NK-92 treated with Interleukin-12 subunit alpha and Interleukin-12 subunit beta, amount 100 ng/mL, for 24 hours (cell line): ENCODE measurements at places on chromosomes 6 and 20.

GRCh38 chr6:115362234-115362633 lies 698.5 kb downstream of the FRK start:
- DNase-seq = no peak

DNA sequence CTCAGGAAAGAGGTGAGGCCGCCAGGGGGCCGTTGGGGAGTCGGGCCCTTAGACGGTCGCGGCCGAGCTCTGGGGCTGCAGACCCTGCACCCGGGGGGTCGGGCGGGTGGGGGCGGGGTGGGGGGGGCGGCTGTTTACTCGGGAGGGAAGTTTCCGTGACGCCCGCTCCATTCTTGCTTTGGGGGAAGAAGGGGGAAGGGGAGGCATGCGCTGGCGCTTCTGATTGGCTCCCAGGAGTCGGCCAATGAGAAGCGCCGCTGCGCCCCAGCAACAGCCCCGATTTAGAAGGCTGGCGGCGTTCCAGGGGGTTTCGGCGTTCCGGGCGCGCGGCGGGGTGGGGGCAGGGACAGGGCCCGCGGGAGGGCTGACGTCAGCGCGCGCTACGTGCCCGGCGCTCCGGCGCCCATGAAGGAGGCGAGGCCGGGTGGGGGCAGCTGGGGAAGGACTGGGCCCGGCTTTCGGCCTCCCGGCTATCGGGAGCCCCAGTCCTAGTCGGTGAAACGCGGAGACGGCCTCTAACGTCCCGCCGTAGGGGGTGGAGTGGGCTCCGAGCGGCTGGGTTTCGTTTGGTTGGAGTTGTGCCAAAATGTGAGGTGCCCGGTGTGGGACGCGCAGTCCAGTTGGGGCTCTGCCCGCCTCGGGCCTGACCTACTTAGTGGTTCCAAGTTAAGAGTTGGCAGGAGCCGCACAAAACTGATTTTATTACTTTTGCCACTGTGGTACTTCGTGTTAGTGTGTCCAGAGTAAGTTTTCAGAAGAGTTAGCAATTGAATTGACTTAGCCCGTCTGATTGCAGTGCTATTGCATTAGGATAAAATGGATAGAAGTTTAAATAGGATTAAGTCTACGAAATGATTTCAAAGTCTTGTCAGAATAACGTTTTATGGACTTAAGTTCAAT lies 1.1 kb downstream of the PNRC1 start:
- DNase-seq = peak; percentile 94

DNA sequence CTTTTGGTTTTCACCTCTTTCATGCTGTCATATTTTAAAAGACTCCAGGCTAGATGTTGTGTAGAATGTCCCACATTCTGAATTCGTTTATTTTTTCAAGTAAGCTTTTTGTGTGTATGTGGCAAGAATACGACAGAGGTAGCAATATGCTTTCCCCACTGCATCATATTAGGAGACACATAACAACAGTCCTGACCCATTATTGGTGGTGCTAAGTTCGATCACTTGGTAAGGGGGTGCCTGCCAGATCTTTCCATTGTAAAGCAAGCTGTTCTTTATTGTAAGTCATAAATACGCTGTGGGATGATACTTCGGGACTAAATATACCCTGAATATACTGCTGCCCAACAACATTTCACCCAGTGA lies 588 bp upstream of the NCOA3 start:
- DNase-seq = no peak

- DNase-seq = no peak
These were observed 205.9 kb upstream of the TAB2 start for GRCh38 chr6:149111556-149112115.

DNA sequence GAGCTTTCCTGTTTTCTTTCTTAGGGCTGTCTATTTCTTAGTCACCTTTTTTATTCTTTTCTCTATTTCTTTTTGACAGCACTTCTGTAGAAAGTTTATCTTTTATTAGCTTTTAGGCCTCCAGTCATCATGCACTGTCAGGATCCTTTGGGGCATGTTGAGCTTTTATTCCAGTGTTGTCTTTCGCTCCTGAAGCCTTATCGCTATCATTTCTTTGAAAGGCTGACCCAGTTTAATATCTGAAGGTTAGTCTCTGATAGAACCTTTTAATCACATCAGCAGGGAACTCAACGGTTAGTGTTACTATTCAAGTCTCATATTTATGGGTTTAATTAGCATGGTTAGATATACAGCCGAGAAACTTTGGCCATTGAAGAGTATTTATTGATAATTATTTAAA lies 745.9 kb downstream of the TBC1D32 start:
- no peak for DNase-seq

- DNase-seq = no peak
These were observed 79.7 kb downstream of the EDN1 start for GRCh38 chr6:12369781-12370262.

- no peak for DNase-seq
These were observed 6.9 kb upstream of the MANBAL start for GRCh38 chr20:37282556-37282955.

GRCh38 chr6:158388727-158389126 lies 76.5 kb downstream of the TULP4 start:
- no peak for DNase-seq

GRCh38 chr6:100372326-100373091 lies 92.2 kb downstream of the SIM1 start:
- no peak for DNase-seq

DNA sequence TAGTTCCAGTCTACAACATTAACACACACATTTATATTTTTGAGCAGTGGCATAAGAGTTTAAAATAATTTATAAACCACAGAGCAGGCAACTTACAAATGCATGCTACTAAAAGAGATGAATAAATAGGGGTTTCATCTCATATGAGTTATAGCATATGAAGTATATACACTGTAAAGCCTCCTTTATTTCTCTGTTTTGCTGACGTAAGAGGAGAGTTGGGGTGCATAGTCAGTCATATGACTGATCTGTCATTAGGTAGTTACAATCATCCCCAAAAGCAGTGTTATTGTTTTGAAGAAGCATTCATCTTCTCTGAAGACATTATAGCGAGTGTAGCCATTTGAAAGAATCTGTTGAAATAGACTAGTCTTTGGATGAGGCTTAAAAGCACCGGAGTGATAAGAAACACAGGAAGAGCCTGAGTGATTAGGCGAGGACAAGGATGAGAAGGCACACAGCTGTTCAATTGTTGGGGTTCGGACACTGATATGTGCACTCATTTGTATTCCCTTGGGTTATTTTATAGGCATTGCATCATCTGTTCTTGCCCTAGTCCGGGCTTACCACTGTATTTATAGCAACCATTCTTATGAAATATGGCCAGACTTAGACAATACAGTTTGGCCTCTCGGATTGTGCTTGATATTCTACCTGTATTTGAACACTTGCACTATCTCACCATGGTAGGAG lies 325.7 kb downstream of the SAMD5 start:
- DNase-seq = no peak

- no peak for DNase-seq
These were observed 13.6 kb downstream of the FBXO30 start for GRCh38 chr6:145801021-145801420.

GRCh38 chr6:96760153-96760687 lies 77.1 kb downstream of the GPR63 start:
- no peak for DNase-seq

GRCh38 chr6:134123666-134124208 lies 71.3 kb upstream of the SLC2A12 start:
- DNase-seq = no peak

DNA sequence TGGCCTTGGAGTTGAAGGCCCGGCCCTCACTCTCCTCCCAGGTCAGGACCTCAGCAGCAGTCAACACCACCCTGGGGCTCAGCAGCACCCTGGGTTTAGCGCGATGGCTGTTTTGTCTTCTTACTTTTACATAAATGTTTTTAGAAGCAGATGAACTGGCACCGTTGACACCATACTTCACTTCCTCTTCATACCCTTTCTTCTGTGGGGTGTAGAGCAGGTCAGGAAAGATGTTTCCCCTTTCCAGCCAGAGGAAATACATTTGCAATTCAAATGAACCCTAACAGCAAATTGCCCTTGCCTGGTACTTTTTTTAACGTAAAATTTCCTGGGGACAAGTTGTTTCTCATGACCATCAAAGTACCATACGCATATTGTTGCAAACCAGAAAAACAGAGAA lies 54.7 kb upstream of the SNX9 start:
- no peak for DNase-seq

- no peak for DNase-seq
These were observed 6.8 kb upstream of the BTN1A1 start for GRCh38 chr6:26493258-26493657.

GRCh38 chr20:40980828-40981310 lies 47.8 kb upstream of the TOP1 start:
- DNase-seq = no peak

GRCh38 chr20:49320460-49320859 lies 42.6 kb upstream of the ZNFX1 start:
- no peak for DNase-seq

GRCh38 chr6:137806914-137807682 lies 60.0 kb upstream of the TNFAIP3 start:
- DNase-seq = no peak

- DNase-seq = no peak
These were observed 15.6 kb upstream of the CCN6 start for GRCh38 chr6:112038268-112038667.

DNA sequence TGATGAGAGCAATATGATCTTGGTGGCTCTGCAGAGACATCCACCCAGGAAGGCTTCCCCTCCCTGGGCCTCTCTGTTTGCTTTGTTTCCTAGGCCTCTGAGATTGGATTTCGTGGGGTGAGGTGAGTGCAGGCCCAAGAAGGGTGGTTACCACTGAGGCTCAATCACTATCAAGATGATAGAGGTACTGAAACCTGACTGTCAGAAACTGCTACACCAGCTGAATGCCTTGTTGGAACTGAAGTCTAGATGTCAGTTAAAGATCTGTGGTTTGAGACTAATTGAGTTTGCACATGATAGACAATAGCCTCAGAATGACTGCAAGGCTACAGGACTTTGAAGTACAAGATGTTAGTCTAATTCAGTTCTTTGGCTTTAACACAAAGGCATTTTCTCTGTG lies 15.2 kb downstream of the VNN1 start:
- no peak for DNase-seq

DNA sequence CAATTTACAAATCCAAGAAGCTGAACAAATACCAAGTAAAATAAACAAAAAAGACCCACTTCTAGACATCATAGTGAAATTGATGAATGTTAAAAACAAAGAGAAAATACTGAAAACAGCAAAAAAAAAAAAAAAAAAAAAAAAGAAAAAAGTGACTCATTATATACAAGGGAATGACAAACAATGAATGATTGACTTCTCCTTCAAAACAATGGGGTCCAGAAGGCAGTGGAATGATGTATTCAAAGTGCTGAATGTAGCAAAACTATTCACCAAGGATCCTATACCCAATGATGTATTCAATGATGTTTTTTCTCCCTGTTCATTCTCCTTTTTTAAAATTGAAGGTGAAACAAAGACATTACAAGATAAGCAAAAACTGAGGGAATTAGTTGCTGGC lies 650.0 kb downstream of the UTRN start:
- DNase-seq = no peak

- DNase-seq = no peak
These were observed 11.3 kb upstream of the ADGB start for GRCh38 chr6:146587459-146587858.

- no peak for DNase-seq
These were observed 92.3 kb upstream of the ELOVL5 start for GRCh38 chr6:53441035-53441493.

DNA sequence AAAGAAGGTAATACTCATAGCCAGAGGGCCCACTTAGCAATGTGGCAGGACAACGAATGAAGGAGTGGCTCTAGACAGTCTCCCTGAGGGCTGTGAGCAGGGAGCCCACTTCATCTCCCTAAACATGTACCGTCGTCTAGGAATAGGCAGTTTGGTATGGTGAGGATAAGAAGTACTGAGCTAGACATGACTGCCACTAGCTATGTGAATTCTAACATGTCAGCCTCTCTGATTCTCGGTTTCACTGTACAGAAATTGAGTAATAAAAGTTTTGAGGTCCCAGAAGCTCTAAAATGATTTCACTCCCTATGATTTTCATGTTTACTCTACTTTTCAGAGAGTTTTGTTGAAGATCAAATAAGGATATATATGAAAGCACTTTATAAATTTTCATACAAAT lies 107.1 kb downstream of the AHI1 start:
- no peak for DNase-seq
